ENCODE measurements at places on chromosomes 7 and 10.
A peak's percentile ranks its signal among the peaks of the same experiment; 100 is the strongest.

DNA sequence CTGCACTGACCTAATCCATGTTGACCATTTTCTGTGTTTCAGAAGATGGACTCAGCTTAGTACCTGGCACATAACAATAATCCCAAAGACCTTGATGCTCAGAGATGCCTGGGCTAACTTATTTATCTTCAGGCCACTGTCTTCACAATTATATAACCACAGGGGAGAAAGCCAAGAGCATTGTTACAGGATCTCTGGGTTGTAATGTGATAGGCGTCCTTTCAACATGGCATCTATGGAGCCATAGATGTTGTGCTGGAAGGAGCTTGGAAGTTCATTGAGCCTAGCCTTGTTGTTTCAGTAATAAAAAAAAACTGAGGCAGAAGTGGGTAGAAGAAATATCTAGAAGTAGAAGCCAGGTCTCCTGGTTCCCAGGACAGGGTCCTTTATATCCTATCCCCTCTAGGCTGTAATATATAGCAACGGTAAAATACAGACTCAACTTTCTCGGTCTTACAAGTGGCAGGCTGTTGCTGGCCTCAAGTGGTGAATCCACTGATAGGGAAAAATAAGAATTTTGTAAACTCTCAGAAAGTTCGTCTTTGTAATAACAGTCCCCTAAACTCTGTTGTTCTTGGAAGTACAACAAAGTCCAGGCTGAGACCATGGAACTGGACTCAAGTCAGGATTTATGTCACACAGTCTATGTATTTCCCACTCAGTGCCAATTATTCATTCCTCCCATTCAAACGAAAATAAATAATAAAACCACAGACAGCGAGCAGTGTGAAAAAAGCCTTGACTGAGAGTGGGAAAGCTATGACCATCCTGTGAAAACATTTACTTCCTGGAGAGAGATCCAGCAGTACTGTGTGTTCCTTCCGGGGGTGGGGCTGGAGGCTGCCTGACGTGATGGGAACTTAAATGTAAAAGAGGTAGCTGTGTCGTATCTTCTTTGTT lies 277.6 kb downstream of the REEP3 start:
- DNase-seq, result no peak

- no peak for DNase-seq
Measured at GRCh38 chr10:48946891-48947500, 7.4 kb upstream of the LRRC18 start.

DNA sequence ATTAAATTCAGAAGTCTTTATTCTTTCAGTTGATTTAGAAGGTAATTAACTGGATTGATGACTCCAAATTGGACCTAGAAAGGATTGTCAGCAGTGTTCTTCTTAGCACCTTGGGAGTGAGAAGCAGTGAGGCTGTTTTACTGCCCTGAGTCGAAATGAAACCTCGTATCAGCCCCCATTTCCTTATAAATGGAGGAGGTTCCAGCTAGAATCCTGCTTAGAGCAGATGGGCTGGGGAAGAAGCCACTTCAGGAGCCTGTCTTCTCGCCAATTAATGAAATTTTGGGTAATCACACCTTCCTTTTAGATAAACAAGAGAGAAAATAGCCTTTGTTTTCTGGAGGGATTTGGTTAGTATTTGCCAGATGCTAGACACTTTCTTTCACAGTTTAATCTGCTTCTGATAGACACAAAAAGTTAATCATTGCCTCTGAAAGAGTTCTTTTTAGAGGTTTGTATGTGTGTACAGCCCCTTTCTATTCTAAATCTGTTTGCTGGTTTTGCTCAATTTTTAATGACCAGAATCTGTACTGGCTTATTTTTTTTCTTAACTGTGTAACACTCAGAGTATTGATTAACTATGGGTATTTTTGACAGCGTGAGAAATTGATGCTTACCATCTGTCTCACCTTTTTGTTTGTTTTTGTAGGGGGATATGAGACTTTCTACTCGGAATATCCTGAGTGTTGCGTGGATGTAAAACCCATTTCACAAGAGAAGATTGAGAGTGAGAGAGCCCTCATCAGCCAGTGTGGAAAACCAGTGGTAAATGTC lies 4.6 kb downstream of the DUSP5 start:
- no peak for DNase-seq

DNA sequence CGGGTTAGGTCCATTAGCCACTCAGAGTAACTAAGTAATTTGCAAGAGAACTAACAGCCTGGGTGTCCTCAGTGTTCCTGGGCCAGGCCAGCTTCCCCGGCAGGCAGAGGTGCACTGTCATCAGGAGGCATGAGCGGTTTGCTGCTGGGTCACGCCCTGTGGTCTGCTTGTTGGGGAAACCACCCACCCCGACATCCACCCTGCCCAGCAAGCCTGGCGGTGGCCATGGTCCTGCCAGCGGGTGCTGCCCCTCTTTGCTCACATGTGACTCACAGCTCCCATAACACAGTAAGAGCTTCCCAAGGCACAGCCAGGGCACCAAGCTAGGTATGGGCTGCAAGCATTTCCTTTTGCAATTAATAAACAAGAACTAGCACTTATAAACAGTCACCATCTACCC lies 75.9 kb downstream of the RGS10 start:
- peak; percentile 46 for DNase-seq

GRCh38 chr7:151961536-151961935 lies 5.3 kb downstream of the GALNTL5 start:
- DNase-seq, result no peak

GRCh38 chr7:44236333-44236728 lies 35.6 kb downstream of the YKT6 start:
- DNase-seq, result no peak
